AG10803 (cell line): ENCODE measurements at places on chromosomes 13 and 19.

DNA sequence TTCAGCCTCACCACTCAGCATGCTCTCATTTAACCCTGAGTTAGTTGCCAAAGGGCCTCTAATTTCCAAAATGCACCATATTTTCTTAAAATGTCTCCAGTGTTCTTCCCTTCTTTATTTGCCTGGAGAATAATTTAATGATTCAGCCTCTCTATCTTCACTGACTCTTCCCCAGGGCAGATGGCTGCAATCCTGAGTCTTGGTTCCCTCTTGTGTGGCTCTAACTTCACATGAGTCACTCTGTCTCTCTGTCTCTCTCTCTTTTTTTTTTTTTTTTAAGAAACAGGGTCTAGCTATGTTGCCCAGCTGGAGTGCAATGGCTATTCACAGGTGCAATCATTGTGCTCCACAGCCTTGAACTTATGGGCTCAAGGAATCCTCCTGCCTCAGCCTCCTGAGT lies 251.4 kb downstream of the VWA8 start:
- DNase-seq = peak; percentile 39

- no peak for DNase-seq
Observed at GRCh38 chr13:50348371-50348770, 333.1 kb downstream of the KCNRG start.

- no peak for DNase-seq
Observed at GRCh38 chr19:32817569-32818476, 51.7 kb downstream of the SLC7A9 start.

DNA sequence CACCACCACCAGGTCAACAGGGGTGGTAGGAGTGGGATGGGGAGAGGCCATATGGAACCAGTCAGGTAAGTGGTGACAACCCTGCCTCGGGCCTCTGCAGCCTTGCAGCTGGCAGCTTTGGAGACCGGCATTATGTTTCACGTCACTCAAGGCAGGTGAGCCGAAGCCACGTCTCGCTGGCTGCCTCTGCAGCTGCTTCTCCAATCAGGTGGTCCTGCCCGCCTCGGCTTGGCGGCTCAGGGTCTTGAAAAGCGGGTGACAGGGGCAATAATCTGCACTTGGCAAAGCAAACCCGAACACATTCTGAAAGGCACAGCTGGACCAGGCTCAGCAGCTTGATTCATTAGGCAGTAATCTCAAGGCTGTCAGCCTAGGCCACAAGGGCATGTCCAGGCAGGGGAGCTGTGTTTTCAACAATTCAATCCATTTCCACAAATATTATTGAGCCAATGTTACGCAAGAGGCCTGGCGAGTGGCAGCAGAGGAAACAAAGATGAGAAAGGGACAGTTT lies 77.4 kb upstream of the PCDH8 start:
- peak; percentile 5 for DNase-seq

- DNase-seq = no peak
Observed at GRCh38 chr13:93750676-93751075, 524.1 kb downstream of the GPC6 start.
